Dermis microvascular lymphatic vessel endothelial cell (primary cell): ENCODE measurements at places on chromosomes 7 and 10.

GRCh38 chr7:76340617-76341131 lies 18.1 kb downstream of the YWHAG start:
- peak; percentile 83 for DNase-seq

- DNase-seq: no peak
Measured at GRCh38 chr10:5293691-5294550, 70.8 kb upstream of the UCN3 start.

DNA sequence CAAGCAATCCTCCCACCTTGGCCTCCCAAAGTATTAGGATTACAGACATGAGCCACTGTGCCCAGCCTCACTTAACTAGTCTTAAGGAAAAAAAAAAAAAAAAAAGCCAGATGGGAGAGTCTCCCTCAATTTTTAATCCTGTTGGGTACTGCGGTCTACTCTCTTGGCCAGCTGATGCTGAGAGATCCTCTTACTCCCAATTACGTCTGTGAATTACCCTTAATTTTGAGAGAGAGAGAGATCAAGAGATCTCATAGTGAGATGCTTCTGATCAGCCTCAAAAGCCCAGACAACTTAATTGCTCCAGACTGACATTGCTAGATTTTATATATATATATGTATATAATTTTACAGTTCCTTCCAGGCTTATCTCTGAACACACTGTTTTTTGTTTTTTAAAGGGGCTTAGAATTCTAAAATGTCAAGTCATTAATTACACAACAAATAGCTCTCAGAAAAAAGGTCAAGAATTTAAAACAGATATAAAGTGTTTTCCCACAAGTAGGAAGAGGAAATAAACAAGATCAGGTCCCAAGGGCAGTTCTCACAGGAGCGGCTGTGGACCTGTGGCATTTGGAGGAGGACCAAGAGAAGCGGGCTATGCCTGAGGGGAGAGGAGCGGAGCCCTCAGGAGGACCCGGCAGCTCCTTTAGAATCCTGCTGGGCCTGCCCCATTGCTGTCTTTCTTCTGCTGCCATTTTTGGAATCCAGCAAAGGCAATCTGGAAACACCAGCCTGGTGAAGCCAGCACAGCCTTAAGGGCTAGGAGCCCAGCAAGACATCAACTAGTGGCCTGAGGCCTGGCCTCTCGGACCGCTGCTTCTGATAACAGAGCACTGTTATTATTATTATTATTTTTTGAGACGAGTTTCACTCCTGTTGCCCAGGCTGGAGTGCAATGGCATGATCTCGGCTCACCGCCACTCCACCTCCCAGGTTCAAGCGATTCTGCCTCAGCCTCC lies 30.1 kb downstream of the DENND2A start:
- no peak for DNase-seq

DNA sequence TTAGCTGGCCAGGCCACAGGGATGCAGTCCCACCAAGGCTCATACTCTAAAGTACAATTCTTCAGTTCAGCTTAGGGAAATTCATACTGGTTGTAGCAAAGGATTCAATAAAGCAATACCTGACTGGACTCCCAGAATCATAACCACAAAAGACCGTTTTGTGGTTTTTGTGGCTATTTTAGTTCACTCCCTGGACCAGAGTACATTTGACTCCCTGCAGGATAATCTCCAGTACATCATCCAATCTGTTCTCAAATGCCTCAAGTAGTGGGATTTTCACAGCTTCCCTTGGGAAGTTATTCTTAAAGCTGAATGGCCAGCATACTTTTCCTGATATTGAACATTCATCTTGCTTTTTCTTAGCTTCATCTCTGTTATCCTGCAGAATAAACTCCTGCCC lies 29.3 kb upstream of the YAE1 start:
- no peak for DNase-seq

GRCh38 chr7:47358944-47359588 lies 222.8 kb downstream of the TNS3 start:
- no peak for DNase-seq

DNA sequence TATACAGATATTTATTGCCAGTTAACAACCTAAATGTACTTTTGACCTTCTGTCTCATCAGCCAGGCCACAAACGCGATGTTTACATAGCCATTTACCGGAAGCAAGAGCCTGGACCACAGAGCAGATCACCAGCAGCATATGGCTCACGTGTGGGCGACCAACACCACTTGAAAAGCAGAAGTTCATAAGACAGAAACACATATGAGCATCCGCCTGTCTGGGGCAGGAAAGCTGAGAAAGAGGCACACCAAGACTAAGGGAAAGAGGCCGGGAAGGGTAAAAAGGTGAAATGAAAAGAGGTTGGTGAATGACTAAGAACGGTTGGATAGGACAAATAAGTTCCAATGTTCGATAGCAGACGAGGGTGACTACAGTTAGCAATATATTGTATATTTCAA lies 1.3 kb downstream of the ABCB1 start:
- DNase-seq: no peak
